ENCODE measurements at places on chromosomes 2 and 18. TPM values are rescaled to one million over a fixed set of nuclear protein-coding genes. Genes with fewer than 3 reads are reported as not detected.

GRCh38 chr2:178025551-178026185 is 46.9 kb downstream of the PDE11A start:
- H3K4me1 ChIP-seq = no peaks in the 10 kb centered on the region
- no peak for DNase-seq
- H3K27ac ChIP-seq = no peak overlapping the region
- H3K27me3 ChIP-seq = no peaks in the 10 kb centered on the region

The TNFRSF11A gene
- 3.2 TPM for polyA plus RNA-seq

DNA sequence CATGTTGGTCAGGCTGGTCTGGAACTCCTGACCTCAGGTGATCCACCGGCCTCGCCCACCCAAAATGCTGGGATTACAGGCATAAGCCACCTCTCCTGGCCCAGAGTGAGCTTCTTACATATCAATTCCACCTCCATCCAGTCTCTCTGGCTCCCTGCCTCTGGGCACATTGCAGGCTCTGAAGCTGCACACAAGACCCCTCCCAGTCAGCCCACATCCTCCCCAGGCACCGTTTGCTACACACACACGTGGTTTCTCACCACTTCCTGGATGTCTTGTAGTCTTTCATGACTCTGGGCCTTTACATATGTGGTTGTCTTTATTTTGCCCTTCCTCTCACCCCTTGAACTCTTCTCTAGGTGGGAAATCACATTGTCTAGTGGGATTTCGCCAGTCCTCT is 64.0 kb upstream of the CABLES1 start:
- no peaks in the 10 kb centered on the region for H3K36me3 ChIP-seq
- no peak overlapping the region for H3K27ac ChIP-seq
- no peak overlapping the region for H3K4me3 ChIP-seq

GRCh38 chr2:77191665-77192064 is 330.5 kb downstream of the LRRTM4 start:
- H3K36me3 ChIP-seq = no peaks in the 10 kb centered on the region
- H3K27me3 ChIP-seq = no peaks in the 10 kb centered on the region
- no peak for DNase-seq
- no peak overlapping the region for H3K4me3 ChIP-seq

DNA sequence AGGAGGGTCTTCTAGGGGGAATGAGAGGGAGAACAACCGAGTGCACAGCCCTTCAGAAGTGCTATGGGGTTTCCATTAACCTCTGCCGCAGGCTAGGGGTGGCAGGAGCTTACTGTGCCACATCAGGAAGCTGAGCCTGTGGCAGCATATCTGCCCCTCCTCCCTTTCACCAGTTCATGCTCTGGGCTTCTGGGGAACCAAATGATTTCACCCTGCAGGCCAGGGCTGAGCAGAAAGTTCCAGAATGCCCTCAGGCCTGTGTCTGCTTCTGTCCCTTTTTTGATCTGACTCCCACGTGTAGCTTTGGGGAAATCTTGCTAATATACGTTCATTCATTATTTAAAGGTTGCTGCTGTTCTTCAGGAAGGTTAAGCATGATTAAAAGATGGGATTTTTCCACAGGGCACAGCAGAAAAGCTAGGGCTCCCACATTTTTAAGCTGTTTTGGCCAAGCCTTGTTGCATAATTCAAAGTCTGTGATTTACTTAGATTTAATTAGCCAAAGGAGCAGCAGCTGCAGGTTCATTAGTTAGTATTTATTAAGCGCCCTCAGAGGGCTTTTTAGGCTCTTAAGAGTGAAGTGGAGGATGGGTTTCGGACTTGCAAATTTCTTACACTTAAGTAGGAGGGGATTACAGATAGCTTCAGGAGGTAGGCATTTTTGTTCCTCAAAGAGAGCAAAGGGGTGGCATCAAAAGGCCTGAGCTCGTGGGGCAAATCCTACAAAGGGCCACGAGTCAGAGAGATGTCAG is 10.2 kb downstream of the TMEM247 start:
- H3K27ac ChIP-seq = no peak overlapping the region
- no peak for DNase-seq
- H3K4me1 ChIP-seq = peaks cover 3% of the 10 kb centered on the region
- no peaks in the 10 kb centered on the region for H3K27me3 ChIP-seq

GRCh38 chr18:54945576-54946125 is 13.6 kb downstream of the CCDC68 start:
- H3K27me3 ChIP-seq = no peaks in the 10 kb centered on the region
- H3K36me3 ChIP-seq = no peaks in the 10 kb centered on the region
- DNase-seq = no peak
- peaks cover 9% of the 10 kb centered on the region for H3K4me1 ChIP-seq
